ENCODE measurements at places on chromosomes 7 and 10.

DNA sequence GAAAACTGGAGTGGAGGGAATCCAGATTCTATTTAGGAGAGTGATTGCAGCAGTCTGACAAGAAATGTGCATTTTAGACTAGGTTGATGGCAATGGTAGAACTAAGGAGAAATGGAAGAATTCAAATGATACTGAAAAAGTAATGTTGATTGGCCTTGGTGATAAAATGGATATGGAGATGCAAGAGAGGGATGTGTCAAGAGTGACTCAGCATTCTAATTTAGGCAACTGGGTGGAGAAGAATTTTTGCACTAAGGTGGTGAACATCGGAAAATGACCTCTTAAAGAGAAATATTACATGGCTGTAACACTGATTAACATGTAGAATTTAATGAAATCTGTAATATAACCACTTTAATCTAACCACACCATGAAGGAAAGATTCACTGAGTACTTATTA is 806.5 kb downstream of the PHTF2 start:
- no peak for DNase-seq

DNA sequence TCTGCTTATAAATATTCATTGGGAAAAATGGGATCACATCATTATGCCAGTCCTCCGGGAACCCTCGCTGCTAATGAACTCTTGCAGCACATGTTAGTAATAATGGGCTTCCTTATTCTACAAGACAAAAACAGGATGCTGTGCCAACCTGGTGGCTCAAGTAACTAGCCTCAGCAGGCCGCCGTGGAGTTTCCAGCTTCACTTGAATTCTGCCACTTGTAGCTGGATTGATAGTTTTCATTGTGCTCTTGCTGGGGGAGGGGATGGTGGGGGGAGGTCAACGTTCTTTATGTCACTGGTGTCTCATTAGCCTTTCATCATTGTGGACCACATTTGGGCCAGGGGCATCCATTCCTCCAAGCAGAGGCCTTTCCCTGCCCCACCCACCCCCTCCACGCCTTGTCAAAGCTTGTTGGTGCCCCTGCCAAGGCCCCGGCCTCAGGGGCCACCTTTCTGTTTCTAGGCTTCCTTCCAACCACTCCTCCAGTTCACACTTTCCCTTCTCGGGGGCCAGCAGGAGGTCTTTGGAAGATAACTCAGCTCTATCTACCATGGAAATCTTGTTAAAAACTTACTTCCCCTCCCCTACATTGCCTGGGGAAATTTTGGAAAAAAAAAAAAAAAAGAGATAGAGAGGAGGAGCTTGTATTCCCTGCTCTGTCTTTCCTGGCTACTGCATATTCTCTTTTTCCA is 153.9 kb downstream of the BMPER start:
- peak; percentile 51 for DNase-seq

DNA sequence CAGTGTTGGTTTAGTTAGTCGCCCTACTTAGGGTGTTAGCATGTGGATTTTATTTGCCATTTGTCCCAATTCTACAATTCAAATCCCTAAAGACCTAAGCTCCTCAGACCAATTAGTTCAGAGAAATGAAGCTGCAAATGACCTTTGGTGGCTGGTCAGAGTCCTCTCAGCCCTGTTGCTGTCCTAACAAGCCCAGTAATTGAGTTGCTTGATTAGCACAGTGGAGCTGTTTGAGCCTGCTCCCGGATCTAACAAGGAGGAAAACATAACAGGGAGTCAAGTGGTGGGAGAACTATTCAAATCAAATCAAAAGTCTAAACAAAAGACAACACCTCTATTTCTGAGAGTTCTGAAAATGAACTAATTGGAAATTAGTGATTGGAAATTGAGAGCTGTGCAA is 22.1 kb downstream of the ZDHHC6 start:
- DNase-seq, result no peak

DNA sequence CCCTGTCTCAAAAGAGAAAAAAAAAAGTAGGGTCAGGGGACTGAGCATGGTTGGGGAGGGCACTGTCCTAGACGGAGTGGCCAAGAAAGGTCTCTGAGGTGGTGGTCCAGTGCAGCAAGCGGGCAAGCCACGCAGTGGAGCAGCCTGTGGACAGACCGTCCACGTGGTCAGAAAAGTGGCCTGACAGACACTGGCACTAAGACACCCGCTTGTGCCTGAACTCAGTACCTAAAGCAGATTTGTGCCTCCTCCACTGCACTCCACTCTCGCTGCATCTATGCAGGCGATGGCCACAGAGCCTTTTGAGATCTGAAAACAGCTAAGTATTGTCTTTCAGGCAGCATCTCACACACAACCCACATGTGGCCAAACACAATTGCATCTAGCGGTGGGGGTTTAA is 8.8 kb downstream of the ASB10 start:
- DNase-seq, result no peak

DNA sequence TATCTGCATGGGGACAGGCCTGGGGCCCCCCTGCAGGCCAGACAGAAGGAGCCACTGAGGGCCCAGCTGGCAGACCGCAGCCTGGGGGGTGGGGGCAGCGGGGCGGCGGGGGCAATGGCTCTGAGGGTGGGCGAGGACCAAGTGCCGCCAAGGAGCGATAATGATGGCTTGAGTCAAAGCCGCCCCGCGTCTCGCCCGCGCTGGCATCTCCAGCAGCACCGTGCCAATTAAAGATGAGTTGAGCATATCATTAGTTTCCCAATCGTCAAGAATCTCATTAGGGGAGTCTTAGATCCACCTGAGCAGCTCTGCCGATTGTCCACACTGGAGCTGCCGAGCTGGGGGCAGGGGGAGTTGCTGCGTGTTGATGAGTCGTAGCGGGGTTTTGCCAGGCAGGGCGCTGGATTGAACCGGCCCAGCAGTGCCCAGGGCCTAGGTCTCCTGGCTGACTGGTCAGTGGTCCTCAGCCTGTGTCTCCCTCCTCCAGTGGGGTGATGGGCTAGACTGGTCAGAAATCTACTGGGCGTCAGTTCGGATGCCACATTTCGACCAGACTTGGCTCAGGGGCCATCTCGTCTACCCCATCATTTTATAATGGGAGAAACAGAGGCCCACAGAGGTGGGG is 41.0 kb upstream of the PSMG3 start:
- no peak for DNase-seq

DNA sequence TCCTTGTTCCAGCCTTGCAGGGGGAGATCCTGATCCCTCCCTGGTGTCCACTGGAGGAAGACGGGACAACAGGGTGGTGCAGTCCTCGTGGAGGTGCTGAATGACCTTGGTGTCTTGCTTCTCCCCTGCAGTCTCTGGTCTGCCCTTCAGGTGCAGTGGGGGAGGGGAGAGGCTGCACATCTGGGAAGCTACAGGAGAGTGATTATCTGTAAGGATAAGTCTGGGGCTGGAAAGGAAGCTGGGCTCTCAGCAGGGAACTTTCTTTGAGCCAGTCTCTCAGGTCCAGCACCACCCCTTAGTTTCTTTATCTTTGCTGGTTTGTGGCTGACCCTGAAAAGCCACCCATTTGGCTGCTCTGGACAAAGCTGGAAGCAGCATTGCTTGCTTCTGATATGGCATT is 275.6 kb downstream of the CCSER2 start:
- DNase-seq, result no peak

DNA sequence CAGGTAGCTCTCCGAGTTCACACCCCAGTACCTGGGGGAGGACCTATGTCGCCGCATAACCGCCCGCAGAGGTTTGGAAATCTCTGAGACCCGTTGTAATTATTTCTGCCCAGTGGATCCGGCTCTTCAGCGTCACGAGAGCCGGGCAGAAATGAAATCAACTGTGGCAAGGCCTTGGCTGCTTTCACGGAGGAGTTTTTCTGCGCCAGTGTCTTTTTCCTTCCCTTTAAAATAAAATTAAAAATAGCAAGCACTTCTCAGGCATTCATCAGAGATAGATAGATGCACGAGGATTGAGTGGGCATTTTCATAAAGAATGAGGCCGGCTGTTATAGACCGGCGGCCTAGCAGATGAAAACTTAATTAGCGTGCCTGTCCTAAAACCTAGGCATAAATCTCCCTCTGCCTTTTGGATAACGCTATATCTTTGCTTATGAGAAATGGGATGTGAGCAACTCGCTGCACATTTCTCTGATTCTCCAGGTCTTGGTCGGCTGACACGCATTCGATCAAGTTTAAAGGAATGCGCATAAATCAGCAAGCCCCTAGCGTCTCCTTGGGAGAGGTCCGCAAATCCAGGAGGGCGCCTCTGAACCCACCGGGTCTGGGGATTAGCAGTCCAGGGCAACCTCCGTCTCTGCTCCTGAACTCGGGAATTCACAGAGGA is 6.4 kb downstream of the HOXA13 start:
- DNase-seq, result no peak

DNA sequence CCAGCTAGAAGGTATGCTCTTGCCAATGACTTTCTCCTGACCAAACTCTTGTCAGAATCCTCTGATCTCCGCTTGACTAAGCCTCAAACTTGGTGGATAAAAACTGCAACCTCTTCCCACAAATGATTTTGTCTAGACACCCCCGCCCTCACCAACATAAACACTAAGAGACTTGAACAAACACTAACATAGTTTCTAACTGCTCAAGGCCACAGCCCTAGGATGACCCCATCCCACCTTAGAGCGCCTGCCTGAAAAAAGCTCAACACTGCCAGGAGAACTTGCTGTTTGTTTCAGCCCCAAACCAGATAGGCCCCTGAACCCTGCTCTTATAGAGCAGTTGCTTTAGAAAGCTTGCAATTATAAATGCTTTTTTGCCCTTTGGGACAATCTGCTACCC is 71.8 kb downstream of the LRRN3 start:
- DNase-seq, result no peak

GRCh38 chr7:85392326-85392725 is 205.5 kb upstream of the SEMA3D start:
- no peak for DNase-seq

- no peak for DNase-seq
These were observed 39.0 kb upstream of the STRIP2 start for GRCh38 chr7:129394982-129395914.

- no peak for DNase-seq
These were observed 117.6 kb downstream of the SNX13 start for GRCh38 chr7:17822547-17823173.

DNA sequence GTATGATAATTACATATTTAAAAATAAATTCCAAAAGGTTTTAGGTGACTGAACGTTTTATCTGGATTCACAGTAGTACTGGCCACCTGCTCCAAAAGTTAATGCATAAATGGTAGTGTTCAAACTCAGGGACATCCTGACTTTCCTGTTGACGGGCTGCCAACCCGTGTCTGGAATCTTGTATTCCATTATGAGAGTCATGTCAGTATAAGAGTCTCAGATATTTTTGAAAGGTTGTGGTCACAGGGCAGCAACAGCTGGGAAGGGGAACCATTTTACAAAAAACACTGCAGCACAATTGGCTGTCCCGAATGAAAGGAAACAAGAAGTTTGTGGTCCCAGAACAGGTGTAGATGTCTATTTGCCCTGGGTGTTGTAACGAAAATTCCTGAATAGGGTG is 2.8 kb downstream of the TDRD1 start:
- DNase-seq, result no peak

DNA sequence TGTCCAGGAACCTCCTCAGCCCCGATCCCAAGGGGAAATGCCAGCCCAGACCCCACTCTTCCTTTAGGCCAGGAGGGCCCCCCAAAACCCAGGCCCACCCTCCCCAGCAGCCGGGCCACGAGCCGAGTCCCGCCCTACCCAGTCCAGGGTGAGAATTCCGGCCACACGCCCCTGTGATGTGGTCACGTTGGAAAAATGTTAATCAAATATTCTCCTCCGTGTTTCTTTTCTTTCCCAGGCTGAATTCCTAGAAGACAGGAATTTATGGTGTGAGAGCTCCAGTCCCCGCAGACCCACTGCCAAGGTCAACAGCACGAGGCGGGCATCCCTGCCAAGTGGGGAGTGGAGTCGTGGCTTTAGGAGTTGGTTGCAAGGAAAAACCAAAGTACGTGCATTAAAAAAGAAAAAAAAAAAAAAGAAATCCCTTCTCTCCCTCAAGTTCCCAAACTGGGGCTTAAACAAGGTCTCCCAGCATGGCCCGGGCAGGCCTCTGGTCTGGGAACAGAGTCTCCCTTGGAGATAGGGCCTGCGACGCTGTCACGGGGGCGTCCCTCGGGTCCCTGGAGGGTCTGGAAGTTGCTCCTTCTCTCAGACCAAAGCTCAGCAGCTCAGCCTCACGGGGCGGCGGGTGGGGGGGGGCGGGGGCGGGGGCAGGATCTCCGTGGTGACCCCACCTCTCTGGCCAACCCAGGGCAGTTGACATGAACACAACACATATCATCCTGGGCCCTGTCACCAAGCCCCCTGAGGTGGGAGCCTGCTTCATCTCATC is 28.1 kb upstream of the ELN start:
- DNase-seq, result no peak

- DNase-seq, result no peak
These were observed 17.2 kb upstream of the ACSL5 start for GRCh38 chr10:112356686-112357085.

DNA sequence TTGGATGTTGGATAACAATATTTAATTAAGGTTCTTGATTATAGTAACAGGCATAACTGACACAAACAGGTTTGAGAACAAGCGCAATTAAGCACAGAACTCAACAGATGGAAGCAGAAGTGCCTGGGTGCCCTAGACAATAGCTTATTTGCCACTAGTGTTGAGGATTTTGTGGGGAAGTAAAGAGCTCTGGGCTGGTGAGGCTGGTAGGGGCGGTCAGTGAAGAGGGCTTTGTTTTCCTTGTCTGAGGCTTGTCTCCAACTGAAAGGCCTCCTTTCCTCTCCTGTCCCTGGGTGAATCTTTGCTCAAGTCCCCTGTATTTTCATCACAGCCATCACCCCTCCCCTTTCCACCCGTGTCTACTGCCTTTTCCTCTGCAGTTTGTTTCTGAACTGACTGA is 104.6 kb downstream of the KAT6B start:
- no peak for DNase-seq

DNA sequence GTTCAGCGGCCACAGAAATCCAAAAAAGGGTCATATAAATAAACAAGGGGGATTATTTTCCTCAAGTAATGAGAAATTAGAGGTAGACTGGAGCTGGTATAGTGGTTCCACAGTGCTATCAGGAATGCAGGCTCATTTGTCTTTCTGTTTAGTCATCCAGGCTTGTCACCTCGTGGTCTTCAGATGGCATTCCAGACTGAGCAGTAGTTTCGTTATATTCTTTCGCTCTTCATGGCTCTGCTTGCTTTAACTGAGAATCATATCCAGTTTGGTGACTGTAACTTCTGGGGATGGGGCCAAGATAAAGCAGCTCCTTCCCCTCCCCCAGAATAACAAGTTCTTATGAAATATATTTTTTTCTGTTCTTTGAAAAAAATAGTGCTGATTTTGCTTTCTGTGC is 9.5 kb downstream of the ANKIB1 start:
- DNase-seq, result peak; percentile 12

DNA sequence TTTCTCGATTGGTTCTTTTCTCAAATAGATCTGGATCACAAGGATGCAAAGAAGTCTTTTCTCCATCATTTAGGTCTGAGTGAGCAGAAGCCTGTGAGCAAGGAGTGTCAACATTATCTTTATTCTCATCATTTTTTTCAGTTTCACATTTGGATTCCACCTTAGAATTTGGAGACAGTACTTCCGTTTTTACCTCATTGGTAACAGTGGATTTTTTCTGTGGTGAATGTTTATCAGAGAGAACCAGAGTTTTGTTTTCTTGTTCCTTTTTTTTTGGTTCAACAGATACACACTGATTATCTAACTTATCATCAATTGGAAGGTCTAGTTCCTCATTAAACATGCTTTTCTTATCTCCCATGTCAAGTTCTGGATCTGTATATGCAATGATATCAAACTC is 151.3 kb downstream of the GALNT11 start:
- no peak for DNase-seq

- peak; percentile 69 for DNase-seq
These were observed 2.2 kb downstream of the ANXA11 start for GRCh38 chr10:80202934-80203834.

Measured in fibroblast of the conjunctiva (primary cell).